ENCODE measurements at places on chromosomes 6 and 20. TPM values are rescaled to one million over a fixed set of nuclear protein-coding genes. Genes with fewer than 3 reads are reported as not detected.

GNL1 gene
- total RNA-seq: 70.8 TPM

TULP1 gene
- not detected for total RNA-seq

ZBTB2 gene
- 23.5 TPM for total RNA-seq

CTCFL gene
- total RNA-seq: not detected

MAFB gene
- total RNA-seq: 0.28 TPM

SLC22A16 gene
- total RNA-seq: not detected

NHSL1 gene
- total RNA-seq: 1.4 TPM

SOX4 gene
- 0.20 TPM for total RNA-seq

THBS2 gene
- total RNA-seq: not detected

SLC22A1 gene
- total RNA-seq: 0.81 TPM

WFDC5 gene
- total RNA-seq: 0.63 TPM

DYNLT2 gene
- total RNA-seq: 1.7 TPM

PCNA gene
- 415 TPM for total RNA-seq

C6orf141 gene
- total RNA-seq: 0.48 TPM

UST gene
- 0.93 TPM for total RNA-seq

HS3ST5 gene
- not detected for total RNA-seq

PNPLA1 gene
- total RNA-seq: 0.13 TPM

TNNC2 gene
- not detected for total RNA-seq

HLA-DPB1 gene
- total RNA-seq: 95.6 TPM

SNX14 gene
- 50.9 TPM for total RNA-seq

POLH gene
- 74.6 TPM for total RNA-seq

CRISP2 gene
- not detected for total RNA-seq

SLC26A8 gene
- total RNA-seq: not detected

CST5 gene
- not detected for total RNA-seq

C6orf15 gene
- total RNA-seq: not detected

GSTA2 gene
- not detected for total RNA-seq

OLIG3 gene
- 0.45 TPM for total RNA-seq

MCCD1 gene
- not detected for total RNA-seq

TREML1 gene
- not detected for total RNA-seq

ADGB gene
- total RNA-seq: not detected

CHMP4B gene
- 86.9 TPM for total RNA-seq

FKBP1C gene
- 0.55 TPM for total RNA-seq

TBXT gene
- total RNA-seq: not detected

IBTK gene
- 33.7 TPM for total RNA-seq

ATP6V1G2 gene
- total RNA-seq: 3.8 TPM

CARMIL1 gene
- total RNA-seq: 1.3 TPM

PAK5 gene
- not detected for total RNA-seq

SLC44A4 gene
- total RNA-seq: not detected

HTR1B gene
- not detected for total RNA-seq

GPR63 gene
- 3.7 TPM for total RNA-seq

C20orf202 gene
- not detected for total RNA-seq

TBP gene
- total RNA-seq: 19.6 TPM

BNIP5 gene
- not detected for total RNA-seq

EYA2 gene
- 0.15 TPM for total RNA-seq

BMP7 gene
- not detected for total RNA-seq
